ENCODE measurements at places on chromosomes 16 and 17. TPM values are rescaled to one million over a fixed set of nuclear protein-coding genes. Genes with fewer than 3 reads are reported as not detected.

DNA sequence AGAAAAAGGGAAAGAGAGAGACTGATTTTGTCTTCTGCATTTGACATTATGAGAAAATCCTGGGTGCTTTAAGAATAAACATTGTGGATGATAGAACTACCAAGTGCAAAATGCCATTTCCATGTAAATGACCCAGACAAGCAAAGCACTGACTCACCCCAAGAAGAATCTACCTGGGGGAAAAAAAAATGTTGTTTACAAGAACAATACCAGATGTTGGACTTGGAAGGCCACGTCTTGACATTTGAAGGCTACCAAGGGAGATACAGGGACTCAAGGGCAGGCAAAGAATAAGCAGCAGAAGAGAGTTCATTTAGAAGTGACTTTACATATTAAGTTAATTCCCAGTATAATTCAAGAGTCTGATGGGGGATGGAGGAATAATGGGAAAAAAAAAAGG lies 125.3 kb downstream of the TMEM114 start:
- peak; percentile 8 for DNase-seq
- H3K36me3 ChIP-seq = no peaks in the 10 kb centered on the region
- no peaks in the 10 kb centered on the region for H3K27me3 ChIP-seq
- H3K27ac ChIP-seq = no peak overlapping the region
- H3K4me3 ChIP-seq = no peak overlapping the region

GRCh38 chr17:69246726-69247375 lies 18.2 kb upstream of the ABCA10 start:
- H3K27me3 ChIP-seq = no peaks in the 10 kb centered on the region
- no peak overlapping the region for H3K27ac ChIP-seq
- no peak overlapping the region for H3K4me3 ChIP-seq
- H3K4me1 ChIP-seq = no peaks in the 10 kb centered on the region
- no peaks in the 10 kb centered on the region for H3K36me3 ChIP-seq

RNU2-1 gene
- total RNA-seq = not detected

DNA sequence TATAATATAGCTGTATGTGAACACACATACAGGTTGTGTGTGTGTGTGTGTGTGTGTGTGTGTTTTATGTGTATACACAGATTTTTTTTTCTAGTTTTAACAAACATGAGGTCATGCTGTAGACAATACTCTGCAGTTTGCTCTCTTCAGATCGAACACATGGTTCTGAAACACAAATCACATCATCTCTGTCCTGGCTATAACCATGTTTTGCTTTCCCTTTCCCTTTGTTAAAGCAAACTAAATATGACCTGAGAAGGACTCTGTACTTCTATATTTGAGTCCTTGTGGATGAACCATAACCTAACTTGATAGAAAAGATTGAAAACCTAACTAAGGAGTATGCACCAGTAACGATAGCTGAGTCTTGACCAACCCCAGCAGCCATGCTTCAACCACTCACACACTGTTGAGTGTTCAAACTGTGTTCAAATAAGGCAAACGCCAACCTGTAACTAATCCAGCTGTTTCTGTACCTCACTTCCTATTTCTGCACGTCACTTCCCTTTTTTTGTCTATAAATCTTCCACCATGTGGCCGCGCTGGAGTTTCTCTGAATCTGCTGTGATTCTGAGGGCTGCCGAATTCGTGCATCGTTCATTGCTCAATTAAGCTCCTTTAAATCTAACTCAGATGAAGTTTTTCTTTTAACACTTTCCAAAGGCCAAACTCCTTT lies 303.8 kb downstream of the HS3ST3B1 start:
- no peaks in the 10 kb centered on the region for H3K4me1 ChIP-seq
- H3K27me3 ChIP-seq = no peaks in the 10 kb centered on the region

DNA sequence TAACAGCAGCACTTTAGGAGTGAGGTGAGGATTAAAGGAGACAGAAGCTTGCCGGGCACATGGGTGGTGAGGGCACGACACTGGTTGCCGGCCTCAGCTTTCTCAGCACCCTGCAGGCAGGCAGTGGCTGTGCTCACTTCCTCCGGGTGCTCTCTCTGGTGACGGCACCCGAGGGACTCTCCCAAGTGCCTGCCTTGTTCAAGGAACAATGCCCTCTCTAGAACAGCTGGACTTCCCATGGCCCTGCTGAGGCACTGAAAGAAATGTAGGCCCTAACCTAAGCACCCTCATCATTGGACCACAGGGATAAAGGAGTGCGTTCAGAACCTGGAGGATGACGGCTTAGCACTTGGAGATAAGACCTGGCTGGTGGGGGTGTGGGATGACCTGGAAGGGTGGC lies 72.7 kb downstream of the N4BP1 start:
- H3K4me1 ChIP-seq = peaks cover 63% of the 10 kb centered on the region
- DNase-seq = peak; percentile 86
- H3K27ac ChIP-seq = peak overlapping the region; percentile 85
- peaks cover 19% of the 10 kb centered on the region for H3K36me3 ChIP-seq
- no peaks in the 10 kb centered on the region for H3K27me3 ChIP-seq

DNA sequence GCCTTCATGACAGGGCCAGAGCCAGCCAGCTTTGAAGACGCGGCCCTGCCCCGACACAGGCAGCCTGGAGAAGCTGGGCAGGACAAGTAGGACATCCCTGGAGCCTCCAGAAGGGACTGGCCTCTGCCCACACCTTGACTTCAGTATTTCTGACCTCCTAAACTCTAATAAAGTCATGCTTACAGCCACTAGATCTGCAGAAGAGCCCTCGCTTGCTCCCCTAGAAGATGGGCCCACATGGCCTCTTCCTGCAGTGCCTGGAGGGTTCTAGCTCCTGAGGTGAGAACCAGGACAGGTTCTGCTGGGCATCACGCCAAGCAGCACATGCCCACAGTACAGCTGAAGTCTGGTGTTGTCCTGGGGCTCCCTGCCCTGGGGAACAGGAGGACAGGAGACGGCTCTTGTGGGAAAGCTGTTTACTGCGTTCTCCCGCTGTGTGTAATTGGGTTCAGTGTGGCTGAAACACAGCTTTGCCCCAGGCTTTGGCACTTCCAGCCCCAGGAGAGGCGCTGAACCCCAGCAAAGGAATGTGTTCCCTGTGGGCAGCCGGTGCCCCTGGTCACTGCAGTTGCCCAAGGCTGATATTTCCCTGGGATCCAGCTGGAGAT lies 2.6 kb downstream of the APRT start:
- H3K4me1 ChIP-seq = peaks cover 48% of the 10 kb centered on the region
- H3K4me3 ChIP-seq = no peak overlapping the region
- no peak for DNase-seq
- no peak overlapping the region for H3K27ac ChIP-seq
- H3K27me3 ChIP-seq = no peaks in the 10 kb centered on the region
- H3K36me3 ChIP-seq = peaks cover 12% of the 10 kb centered on the region

STXBP4 gene
- 9.6 TPM for total RNA-seq

- H3K27me3 ChIP-seq = no peaks in the 10 kb centered on the region
- H3K4me3 ChIP-seq = no peak overlapping the region
- DNase-seq = no peak
- no peak overlapping the region for H3K27ac ChIP-seq
- peaks cover 24% of the 10 kb centered on the region for H3K4me1 ChIP-seq
- H3K36me3 ChIP-seq = no peaks in the 10 kb centered on the region
Observed at GRCh38 chr16:79748629-79749028, 148.1 kb upstream of the MAF start.

- H3K4me1 ChIP-seq = no peaks in the 10 kb centered on the region
- DNase-seq = peak; percentile 87
- H3K4me3 ChIP-seq = no peak overlapping the region
- no peak overlapping the region for H3K27ac ChIP-seq
Observed at GRCh38 chr16:35735403-35736251, 2276.2 kb downstream of the TP53TG3F start.

DNA sequence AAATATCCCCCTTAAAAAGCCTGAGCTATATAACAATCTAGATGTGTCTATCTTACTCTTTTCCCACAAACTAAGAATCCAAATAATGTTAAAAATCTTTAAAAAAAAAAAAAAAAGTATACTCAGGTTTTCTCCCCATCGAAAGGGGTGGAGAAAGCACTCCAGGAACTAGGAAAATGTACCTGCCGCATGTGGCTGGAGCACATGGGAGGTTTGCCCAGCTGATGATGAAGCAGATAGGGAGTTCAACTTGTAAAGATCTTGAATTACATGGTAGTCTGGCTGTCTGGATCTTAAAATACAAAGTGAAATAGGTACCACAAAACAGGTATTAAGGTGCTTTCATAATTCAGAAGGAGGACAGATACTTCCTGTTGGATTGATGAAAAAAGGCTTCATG lies 8.8 kb upstream of the SLFN14 start:
- peaks cover 24% of the 10 kb centered on the region for H3K4me1 ChIP-seq
- no peak overlapping the region for H3K27ac ChIP-seq
- no peaks in the 10 kb centered on the region for H3K27me3 ChIP-seq
- H3K4me3 ChIP-seq = no peak overlapping the region
- H3K36me3 ChIP-seq = no peaks in the 10 kb centered on the region

MYH8 gene
- total RNA-seq = not detected

- peaks cover 20% of the 10 kb centered on the region for H3K4me1 ChIP-seq
- H3K27ac ChIP-seq = no peak overlapping the region
- H3K4me3 ChIP-seq = no peak overlapping the region
- DNase-seq = no peak
Observed at GRCh38 chr16:67040906-67041305, 12.0 kb downstream of the CBFB start.

GRCh38 chr17:55383771-55384642 lies 37.6 kb downstream of the MMD start:
- no peaks in the 10 kb centered on the region for H3K36me3 ChIP-seq
- no peaks in the 10 kb centered on the region for H3K27me3 ChIP-seq
- H3K4me1 ChIP-seq = no peaks in the 10 kb centered on the region
- H3K27ac ChIP-seq = no peak overlapping the region
- DNase-seq = no peak

- H3K36me3 ChIP-seq = peaks cover 3% of the 10 kb centered on the region
- no peak for DNase-seq
- H3K4me3 ChIP-seq = no peak overlapping the region
- H3K4me1 ChIP-seq = peaks cover 28% of the 10 kb centered on the region
- H3K27me3 ChIP-seq = no peaks in the 10 kb centered on the region
- peak overlapping the region; percentile 53 for H3K27ac ChIP-seq
Observed at GRCh38 chr17:1347589-1348323, 52.3 kb downstream of the YWHAE start.

- H3K4me1 ChIP-seq = no peaks in the 10 kb centered on the region
- H3K36me3 ChIP-seq = peaks cover 7% of the 10 kb centered on the region
- H3K4me3 ChIP-seq = no peak overlapping the region
- DNase-seq = no peak
- no peak overlapping the region for H3K27ac ChIP-seq
Observed at GRCh38 chr16:47258874-47259461, 115.2 kb upstream of the NETO2 start.

ADGRG3 gene
- total RNA-seq = 10.3 TPM

GRCh38 chr17:72660274-72661115 lies 432.0 kb downstream of the SLC39A11 start:
- no peaks in the 10 kb centered on the region for H3K36me3 ChIP-seq
- no peak overlapping the region for H3K4me3 ChIP-seq
- no peaks in the 10 kb centered on the region for H3K27me3 ChIP-seq
- H3K4me1 ChIP-seq = no peaks in the 10 kb centered on the region

GRCh38 chr16:2270588-2271470 lies 2.9 kb upstream of the RNPS1 start:
- H3K4me3 ChIP-seq = no peak overlapping the region
- H3K27ac ChIP-seq = no peak overlapping the region
- no peak for DNase-seq
- H3K27me3 ChIP-seq = no peaks in the 10 kb centered on the region

SLC38A8 gene
- not detected for total RNA-seq

DNA sequence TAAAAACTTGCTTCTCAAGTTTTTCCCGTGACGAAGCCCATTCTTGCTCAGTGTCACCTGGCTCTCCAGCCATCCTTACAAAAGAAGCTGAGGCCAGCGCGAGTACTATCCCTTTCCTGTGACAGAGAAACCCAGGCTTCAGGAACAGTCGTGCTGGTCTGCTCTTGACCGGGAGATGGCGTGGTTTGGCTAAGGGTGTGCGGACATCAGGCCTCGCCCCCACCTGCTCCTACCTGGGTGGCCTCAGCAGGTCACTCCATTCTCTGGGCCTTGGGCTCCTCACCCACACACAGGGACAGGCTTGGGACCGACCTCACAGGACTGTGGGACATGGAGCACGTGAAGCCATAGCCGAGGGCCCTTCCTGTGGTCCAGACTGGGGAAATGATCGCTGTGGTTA lies 75.2 kb upstream of the CIBAR2 start:
- no peaks in the 10 kb centered on the region for H3K4me1 ChIP-seq
- peaks cover 4% of the 10 kb centered on the region for H3K36me3 ChIP-seq
- H3K4me3 ChIP-seq = no peak overlapping the region
- no peak for DNase-seq

NPIPA2 gene
- not detected for total RNA-seq

NIP7 gene
- total RNA-seq = 15.2 TPM

PMP22 gene
- total RNA-seq = 246 TPM

DNA sequence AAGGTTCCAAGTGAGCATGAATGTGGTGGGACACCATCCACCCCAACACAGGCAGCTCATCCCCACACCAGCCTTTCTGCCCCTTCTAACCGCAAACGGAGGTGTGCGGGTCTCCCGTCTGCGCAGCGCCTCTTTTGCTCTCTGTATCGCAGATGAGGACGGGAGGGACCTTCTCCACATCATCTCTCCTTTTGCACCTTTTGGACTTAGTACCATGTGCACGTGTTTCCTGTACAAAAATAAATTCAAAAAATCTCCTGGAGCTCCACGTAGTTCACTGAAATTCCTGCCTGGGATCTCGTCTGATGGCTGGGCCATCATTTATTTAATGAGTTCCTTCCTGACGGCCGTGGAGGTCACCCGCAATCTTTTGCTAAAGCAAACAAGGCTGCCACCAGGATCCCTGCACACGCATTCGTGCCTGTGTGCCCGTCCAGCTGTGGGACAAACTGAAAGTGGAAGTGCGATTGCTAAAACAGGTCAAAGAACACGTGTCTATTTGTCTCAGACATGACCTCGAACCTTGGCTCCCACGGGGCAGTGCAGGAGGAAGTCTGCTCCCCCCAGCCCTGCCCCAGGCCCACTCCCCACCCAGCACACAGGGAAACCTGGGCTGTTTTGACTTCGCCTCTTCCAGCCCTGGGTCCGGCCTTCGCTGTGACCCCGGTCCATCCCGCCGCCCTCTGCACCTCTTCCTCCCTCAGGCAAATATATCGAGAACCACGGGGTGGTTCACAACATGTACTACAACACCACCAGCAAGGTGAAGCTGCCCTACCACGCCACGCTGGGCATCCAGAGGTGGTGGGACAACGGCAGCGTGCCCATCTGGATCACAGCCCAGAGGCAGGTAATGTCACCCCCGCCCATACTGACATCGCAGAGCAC lies 2.3 kb downstream of the ENPP7 start:
- no peaks in the 10 kb centered on the region for H3K27me3 ChIP-seq
- peaks cover 5% of the 10 kb centered on the region for H3K4me1 ChIP-seq

- H3K36me3 ChIP-seq = no peaks in the 10 kb centered on the region
- no peaks in the 10 kb centered on the region for H3K27me3 ChIP-seq
- H3K4me1 ChIP-seq = no peaks in the 10 kb centered on the region
- no peak overlapping the region for H3K27ac ChIP-seq
- no peak overlapping the region for H3K4me3 ChIP-seq
Observed at GRCh38 chr16:9437115-9437514, 345.7 kb downstream of the HAPSTR1 start.

- no peaks in the 10 kb centered on the region for H3K36me3 ChIP-seq
- H3K27ac ChIP-seq = no peak overlapping the region
- H3K4me1 ChIP-seq = no peaks in the 10 kb centered on the region
- DNase-seq = no peak
- H3K27me3 ChIP-seq = no peaks in the 10 kb centered on the region
Observed at GRCh38 chr16:2821487-2822157, 4.6 kb downstream of the PRSS21 start.

Measured in vagina (tissue), 2 donors.